Activated CD8-positive, alpha-beta memory T cell treated with anti-CD3 and anti-CD28 coated beads for 24 hours (primary cell): ENCODE measurements at places on chromosomes 16 and 17.

DNA sequence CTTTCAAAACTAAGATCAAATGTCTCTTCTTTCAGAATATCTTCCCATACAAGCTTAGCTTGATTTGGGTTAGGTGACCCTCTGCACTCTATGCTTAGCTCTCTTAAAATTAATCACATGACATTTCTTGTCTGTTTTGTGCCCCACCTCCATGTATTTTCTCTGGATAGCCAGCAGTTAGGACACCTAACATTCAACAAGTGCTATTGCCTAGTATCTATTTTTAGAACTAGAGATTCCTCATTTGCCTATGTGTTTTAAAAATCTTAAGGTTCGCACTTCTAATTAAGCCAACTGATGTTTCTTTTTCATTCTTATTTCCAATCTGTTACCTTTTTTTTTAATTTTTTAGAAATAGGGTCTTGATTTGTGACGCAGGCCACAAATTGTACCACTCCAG, 129.7 kb upstream of the C17orf78 start:
- no peak for DNase-seq

- DNase-seq = peak; percentile 94
These were observed at the start of gene RPL19 for GRCh38 chr17:39200070-39200879. Gene RPL19 (plus strand): TSS chr17:39200283. CDS start chr17:39200345, 62 bp downstream.

GRCh38 chr16:20849589-20850390, 43.5 kb downstream of the REXO5 start:
- peak; percentile 88 for DNase-seq

DNA sequence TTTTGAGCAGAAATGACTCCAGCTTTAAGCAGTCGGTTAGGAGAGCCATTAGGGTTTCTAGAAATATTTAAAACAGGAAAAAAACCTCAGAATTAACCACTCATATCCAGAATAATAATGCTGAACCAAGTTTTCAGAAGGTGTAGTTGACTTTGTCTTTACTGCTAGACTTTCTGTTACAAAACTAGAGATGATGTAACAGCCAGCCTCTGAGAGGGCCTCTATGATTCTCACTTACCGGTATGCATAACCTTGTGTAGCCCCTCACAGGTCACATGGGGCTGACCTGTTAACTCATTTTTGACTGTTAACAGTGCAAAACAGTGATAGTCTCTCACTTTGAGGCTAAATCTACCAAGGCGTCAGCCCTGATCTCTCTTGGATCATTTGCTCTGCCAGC, 74.3 kb downstream of the TEX14 start:
- no peak for DNase-seq

DNA sequence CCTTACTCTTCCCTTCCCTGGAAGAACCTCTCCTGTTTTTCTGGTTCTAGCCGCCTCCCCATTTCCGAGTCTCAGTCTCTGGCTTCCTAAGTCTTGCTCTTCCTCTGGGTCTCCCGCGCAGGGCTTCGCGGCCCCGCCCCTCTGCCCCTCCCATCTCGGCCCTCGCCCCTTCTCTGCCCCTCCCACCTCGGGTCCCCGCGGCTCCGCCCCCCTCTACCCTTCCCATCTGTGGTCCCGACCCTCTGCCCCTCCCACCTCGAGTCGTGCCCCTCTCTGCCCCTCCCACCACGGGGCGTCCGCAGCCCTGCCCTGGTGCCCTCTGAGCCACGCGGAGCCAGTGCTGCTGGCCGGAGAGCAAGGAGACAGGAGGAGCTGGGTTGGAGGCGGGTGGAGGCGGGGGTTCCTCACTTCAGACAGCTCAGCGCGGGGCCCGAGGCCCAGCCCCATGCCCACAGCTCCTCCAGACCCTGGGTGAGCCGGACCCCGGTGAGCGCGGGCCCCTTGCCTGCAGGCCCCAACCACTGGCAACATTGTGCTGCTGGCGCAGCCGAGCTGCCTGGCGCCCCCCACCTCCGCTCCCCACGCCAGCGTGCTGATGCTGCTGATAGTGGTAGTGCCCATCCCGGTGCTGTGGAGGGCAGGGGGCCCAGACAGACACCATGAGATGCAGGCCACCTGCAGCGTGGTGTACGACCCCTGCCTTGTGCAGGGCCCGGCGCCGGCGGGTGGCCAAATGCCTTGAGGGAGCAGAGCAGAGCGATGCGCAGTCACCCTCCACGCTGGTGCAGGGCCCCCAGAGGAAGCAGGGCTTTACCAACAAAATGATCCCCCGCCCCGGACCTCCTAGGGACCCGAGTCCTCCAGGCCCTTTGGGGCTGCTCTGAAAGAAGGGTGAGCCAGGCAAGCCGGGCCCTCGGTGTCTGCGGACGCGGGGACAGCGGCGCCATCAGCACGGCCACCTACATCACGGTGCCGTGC, 2115.3 kb downstream of the TP53TG3F start:
- no peak for DNase-seq

DNA sequence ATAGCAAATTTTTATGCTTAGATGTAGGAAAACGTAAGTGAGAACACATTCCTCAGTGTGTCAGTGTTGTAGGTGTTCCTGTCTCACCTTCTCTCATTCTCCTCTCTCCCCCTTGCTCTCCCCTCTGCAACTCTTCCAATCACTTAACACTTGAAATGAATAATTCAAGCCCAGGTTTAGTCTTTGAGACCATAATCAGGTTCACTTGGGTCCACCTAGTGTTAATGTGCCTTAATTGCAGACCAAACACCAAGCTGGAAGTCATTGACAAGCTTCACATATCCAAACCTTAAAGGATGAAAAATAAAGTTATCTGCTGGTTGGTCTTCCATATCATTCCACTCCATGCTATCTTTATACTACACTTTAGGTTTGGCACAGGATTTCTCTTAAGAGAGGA, 37.0 kb downstream of the STXBP4 start:
- no peak for DNase-seq

DNA sequence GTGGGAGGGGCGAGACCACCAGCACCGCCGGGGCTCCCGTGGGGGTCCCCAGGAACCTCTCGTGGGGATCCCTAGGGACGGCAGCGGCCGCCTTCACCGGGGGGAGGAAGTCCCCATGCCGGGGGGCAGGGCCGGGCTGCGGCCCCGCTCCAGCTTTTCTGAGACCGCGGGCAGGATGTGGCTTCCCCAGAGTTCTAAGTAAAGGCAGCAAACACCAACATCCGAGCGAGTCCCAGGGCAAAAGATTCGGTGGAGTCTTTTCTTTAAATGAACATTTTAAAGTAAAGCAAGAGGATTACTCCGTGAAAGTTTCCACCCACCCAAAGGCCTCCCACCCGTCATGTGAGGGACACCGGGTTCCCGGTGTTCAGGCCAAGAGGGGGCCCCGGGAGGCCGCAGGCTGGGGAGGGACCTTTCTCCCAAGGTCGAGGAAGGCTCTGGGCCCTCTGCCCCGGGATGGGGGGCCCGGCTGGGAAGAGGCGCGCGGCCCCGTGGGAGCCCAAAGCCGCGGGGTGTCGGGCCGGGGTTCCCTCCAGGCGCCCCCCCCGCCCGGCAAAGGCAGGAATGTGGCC, 137.2 kb upstream of the RPH3AL start:
- DNase-seq = peak; percentile 81

- DNase-seq = no peak
These were observed 479.0 kb upstream of the SALL1 start for GRCh38 chr16:51630076-51630475.

- peak; percentile 53 for DNase-seq
These were observed 16.7 kb upstream of the MTMR4 start for GRCh38 chr17:58531122-58531521.

- DNase-seq = no peak
These were observed 17.6 kb downstream of the ACE start for GRCh38 chr17:63494300-63494928.

DNA sequence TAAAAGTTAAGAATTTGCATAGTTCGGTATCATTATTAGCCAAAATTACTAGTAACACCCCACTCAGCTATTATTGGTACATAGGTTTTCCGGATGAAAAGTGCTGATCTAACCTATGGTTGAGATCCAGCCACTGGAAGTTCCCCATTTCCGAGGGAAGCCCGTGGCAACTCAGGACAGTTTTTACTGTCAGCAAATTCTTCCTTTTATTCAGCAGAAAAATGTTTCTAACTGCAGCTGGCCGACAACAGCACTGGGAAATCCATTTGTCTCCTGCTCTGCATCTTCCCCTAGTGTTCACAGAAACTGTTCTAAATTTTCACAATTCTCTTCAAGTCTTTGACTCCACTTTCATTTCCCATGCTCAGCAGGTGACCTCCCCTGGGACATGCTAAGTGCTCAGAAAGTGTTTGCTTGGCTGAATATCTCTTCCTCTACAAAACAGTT, 15.5 kb upstream of the MMD start:
- DNase-seq = no peak

DNA sequence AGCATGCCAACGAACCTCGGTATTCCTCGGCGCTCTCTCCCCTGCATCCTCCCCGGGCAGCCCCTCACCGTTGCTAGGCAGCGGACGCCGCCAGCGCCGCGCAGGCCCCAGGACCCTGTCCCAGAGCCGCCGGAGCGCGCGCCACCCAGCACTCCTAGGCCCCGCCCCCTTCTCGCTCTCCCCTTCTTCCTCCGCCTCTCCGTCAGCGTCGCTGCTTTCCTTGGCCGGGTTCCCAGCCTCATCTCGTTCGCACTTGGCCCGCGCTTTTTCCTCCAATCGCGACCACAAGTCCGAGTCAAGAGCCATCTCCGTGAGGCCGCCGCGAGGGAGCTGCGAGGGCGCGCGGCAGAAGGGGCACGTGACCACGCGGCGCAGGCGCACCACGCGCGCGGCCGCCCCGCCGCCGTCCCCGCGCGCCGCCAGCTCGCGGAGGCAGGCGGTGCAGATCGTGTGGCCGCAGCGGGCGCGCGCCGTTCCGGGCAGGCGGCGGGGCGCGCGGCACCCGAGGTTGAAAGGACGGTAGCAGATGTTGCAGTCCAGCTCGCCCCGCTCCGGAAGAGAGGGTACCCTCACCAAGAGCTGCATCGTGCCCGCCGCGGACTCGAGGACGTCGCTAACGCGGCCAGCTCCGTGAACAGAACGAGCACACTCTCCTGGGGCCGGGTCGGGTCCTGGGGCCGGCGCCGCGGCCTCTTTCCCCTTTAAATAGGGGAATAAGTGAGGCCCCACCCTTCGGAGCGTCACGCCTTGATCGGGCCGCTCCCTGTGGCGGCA, at the start of gene RNF227:
TSS of gene RNF227 (minus strand) at position 679 of the 774 bp plus-strand sequence. CDS start at position 585, 94 bp downstream.
- DNase-seq = peak; percentile 95

- DNase-seq = no peak
These were observed 175.8 kb upstream of the MAF start for GRCh38 chr16:79776243-79776847.

GRCh38 chr17:8580952-8581658, 49.4 kb downstream of the MYH10 start:
- DNase-seq = no peak

DNA sequence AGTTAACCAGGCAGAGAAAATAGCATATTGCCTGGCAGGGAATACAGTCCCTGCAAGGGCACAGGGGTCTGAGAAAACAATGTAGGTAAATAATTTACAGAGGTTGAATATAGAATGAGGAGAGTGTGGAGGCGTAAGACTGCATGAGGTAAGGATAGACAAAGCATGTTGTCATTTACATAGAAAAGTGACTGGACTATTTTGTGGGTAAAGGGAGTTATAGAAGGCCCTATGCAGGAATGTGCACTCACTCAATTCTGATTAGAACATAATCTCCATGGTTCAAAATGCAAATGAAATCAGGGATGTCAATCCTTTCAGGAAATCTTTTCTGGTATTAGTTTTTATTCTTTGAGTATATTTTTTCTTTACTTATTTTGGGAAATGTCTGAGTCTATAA, 285.7 kb upstream of the SALL1 start:
- no peak for DNase-seq

DNA sequence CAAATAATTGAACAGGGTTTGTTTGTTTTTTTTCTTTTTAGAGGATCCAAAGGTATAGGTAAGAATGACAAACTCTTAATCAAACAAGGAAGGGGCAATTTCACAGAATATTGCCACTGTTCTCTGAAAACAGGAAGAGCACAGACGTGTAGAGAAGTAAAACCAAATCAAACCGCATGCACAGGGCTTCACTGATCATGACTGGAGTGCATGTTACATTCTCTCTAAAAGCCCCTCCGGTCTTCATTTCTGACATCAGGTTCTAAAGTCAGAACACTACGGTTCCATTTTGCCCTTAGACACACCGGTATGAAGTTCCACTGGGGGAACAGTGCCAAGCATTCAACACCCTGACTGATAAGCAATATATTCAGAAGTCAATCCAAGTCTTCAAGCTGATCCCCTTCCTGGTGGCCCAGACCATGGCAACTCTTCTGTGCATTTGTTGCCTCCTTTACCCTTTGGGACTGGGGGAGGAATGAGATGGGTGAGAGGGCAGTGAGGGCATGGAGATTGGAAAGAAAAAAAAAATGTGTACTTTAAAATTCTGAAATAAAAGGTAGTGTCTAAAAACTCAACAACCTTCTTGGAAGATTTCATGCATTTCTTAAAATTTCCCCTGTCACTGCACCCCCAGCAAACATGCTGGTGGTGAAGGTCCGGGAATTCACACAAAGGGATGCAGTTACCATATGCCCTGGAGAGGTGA, 1.4 kb downstream of the MMD start:
- peak; percentile 70 for DNase-seq

DNA sequence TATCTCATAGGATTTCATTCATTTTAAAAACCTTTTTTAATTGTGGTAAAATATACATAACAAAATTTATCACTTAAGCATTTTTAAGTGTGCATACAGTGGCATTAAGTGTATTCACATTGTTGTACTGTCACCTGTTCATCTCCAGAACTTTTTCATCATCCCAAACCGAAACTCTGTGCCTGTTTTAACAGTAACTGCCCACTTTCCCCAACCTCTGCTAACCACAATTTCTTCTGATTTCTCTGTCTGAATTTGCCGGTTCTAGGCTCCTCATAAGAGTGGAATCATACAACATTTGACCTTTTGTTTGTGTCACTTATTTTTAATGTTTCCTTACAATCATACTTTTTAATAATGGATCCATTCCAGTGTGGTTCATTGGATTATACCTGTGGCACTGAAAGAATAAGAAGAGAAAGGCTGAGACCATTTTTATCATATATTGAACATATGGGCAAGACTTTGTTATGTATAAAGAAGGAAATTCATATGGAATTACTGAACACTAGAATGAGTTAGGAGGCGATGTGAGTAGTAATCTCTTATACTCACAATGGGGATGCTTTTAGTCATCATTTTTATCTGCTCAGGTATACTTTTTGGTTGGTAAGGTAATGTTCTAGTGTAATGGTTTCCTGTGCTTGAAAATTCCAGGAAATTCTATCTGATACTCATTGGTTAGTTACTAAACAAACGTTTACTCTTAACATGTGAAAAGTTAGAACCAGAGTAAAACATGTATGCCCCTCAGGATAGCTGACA, 10.8 kb downstream of the CYLD start:
- DNase-seq = no peak

- no peak for DNase-seq
These were observed 23.6 kb upstream of the BPTF start for GRCh38 chr17:67801626-67802175.
